Activated CD8-positive, alpha-beta T cell treated with anti-CD3 and anti-CD28 coated beads for 36 hours (primary cell): ENCODE measurements at places on chromosomes 12 and 14. TPM values are rescaled to one million over a fixed set of nuclear protein-coding genes. Genes with fewer than 3 reads are reported as not detected.

DNA sequence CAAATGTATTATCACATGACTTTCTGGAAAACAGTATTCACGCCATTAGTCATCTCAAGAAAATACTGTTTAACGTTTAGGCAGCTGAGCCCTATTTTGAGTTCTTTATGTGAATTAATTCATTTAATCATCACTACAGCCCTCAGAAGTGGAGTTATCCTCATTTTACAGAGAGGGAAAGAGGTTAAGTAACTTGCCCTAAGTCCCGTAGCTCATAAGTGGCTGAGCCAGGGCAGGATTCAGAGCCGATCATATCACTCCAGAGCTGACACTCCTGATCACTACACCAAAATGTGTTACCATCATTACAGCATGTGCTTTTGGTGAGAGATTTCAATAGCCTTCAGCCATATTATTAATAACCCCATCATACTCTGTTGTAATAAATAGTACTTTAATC is 210.6 kb downstream of the FBXL14 start:
- H3K36me3 ChIP-seq: peaks cover 2% of the 10 kb centered on the region
- H3K4me3 ChIP-seq: no peak overlapping the region
- no peaks in the 10 kb centered on the region for H3K27me3 ChIP-seq
- no peak overlapping the region for H3K27ac ChIP-seq

DNA sequence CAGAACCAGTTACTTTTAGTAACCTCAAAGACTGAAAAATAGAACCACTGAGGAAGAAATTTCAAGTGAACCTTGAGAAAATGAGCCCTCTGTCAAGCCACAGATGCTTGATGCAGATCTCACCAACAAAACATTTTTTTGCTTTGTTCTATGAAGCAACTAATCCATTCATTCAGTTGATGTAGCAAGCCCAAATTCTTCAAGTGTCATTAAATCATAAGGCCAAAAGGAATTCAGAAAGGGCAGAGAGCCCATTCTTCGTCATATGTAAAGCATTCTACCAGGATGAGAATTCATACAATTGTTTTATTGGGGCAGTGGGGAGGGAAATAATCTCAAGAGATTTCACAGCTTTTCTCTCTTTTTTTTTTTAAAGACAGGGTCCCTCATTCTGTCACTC is 218.0 kb upstream of the RGS6 start:
- peaks cover 19% of the 10 kb centered on the region for H3K36me3 ChIP-seq
- DNase-seq: no peak
- H3K4me3 ChIP-seq: no peak overlapping the region
- H3K4me1 ChIP-seq: peaks cover 15% of the 10 kb centered on the region

GRCh38 chr12:47846294-47846996 is 26.7 kb upstream of the HDAC7 start:
- H3K27me3 ChIP-seq: peaks cover 2% of the 10 kb centered on the region
- peaks cover 13% of the 10 kb centered on the region for H3K4me1 ChIP-seq
- no peak for DNase-seq
- H3K27ac ChIP-seq: no peak overlapping the region

- H3K27me3 ChIP-seq: peaks cover 19% of the 10 kb centered on the region
- H3K4me3 ChIP-seq: no peak overlapping the region
- no peak overlapping the region for H3K27ac ChIP-seq
- H3K36me3 ChIP-seq: no peaks in the 10 kb centered on the region
- DNase-seq: no peak
- H3K4me1 ChIP-seq: no peaks in the 10 kb centered on the region
These were observed 43.6 kb upstream of the NAA30 start for GRCh38 chr14:57346741-57347140.

GRCh38 chr12:85266356-85266755 is 13.7 kb upstream of the ALX1 start:
- no peaks in the 10 kb centered on the region for H3K36me3 ChIP-seq
- DNase-seq: no peak
- H3K4me3 ChIP-seq: no peak overlapping the region

- no peak overlapping the region for H3K27ac ChIP-seq
- H3K27me3 ChIP-seq: no peaks in the 10 kb centered on the region
- H3K36me3 ChIP-seq: peaks cover 40% of the 10 kb centered on the region
- DNase-seq: no peak
- no peak overlapping the region for H3K4me3 ChIP-seq
- peaks cover 6% of the 10 kb centered on the region for H3K4me1 ChIP-seq
These were observed 34.5 kb downstream of the ERO1A start for GRCh38 chr14:52660832-52661231.

- H3K36me3 ChIP-seq: no peaks in the 10 kb centered on the region
- H3K27ac ChIP-seq: no peak overlapping the region
- peaks cover 8% of the 10 kb centered on the region for H3K27me3 ChIP-seq
These were observed 71.7 kb downstream of the ANO2 start for GRCh38 chr12:5873281-5873919.

- H3K4me3 ChIP-seq: no peak overlapping the region
- H3K36me3 ChIP-seq: no peaks in the 10 kb centered on the region
- no peak overlapping the region for H3K27ac ChIP-seq
- DNase-seq: no peak
- peaks cover 15% of the 10 kb centered on the region for H3K27me3 ChIP-seq
These were observed 24.4 kb upstream of the TBX5 start for GRCh38 chr12:114430306-114430705.

DNA sequence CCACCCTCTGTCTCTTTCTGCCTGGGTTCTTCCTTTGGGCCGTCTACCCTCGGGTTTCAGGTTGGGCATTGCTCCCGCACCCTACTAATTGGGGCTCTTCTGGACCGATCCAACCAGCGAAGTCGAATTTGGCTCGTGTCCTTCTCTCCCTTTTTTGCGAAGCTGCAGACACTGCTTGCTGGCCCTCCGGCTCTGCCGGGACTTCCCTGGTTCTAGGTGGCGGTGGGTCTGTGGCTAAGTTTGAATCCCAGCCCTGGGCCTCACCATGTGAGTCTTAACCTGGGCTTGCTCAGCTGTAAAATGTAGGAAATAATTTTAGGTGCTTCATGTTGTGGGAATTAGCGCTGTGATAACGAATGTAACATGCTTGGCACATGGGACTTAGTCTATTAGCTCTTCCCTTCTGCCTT is 418 bp upstream of the CISTR start:
- no peaks in the 10 kb centered on the region for H3K36me3 ChIP-seq
- H3K27ac ChIP-seq: no peak overlapping the region

GRCh38 chr14:91310606-91311283 is 66.2 kb upstream of the GPR68 start:
- peak overlapping the region; percentile 96 for H3K27ac ChIP-seq
- H3K36me3 ChIP-seq: peaks cover 82% of the 10 kb centered on the region
- peaks cover 68% of the 10 kb centered on the region for H3K4me1 ChIP-seq
- H3K4me3 ChIP-seq: peak overlapping the region; percentile 31
- H3K27me3 ChIP-seq: no peaks in the 10 kb centered on the region

DNA sequence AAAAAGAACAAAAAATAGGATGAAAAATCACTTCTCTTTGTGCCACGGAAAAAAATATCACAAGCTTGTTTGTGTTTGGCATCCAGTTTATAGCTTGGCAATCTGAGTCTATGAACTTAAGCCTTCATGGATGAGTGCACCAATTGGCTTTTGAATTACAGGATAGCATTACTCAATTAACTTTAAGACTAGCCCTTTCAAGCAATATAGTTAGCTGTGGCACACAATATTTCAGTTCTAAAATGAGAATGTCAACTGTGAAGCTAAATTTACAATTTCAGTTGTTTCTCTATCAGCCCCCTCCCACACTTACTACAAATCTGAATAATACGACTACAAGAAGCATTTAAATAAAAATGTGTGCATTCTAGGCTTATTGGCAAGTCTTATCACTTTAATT is 8.3 kb downstream of the RERG start:
- no peak overlapping the region for H3K27ac ChIP-seq
- no peaks in the 10 kb centered on the region for H3K4me1 ChIP-seq
- DNase-seq: no peak
- no peak overlapping the region for H3K4me3 ChIP-seq
- H3K36me3 ChIP-seq: no peaks in the 10 kb centered on the region
- H3K27me3 ChIP-seq: peaks cover 10% of the 10 kb centered on the region

GRCh38 chr12:31728289-31728916 is 418 bp downstream of the AMN1 start:
- H3K4me3 ChIP-seq: peak overlapping the region; percentile 95
- peak; percentile 63 for DNase-seq
- peaks cover 31% of the 10 kb centered on the region for H3K36me3 ChIP-seq
- H3K4me1 ChIP-seq: peaks cover 60% of the 10 kb centered on the region
- no peaks in the 10 kb centered on the region for H3K27me3 ChIP-seq

- peaks cover 23% of the 10 kb centered on the region for H3K4me1 ChIP-seq
- H3K27me3 ChIP-seq: no peaks in the 10 kb centered on the region
- H3K4me3 ChIP-seq: no peak overlapping the region
These were observed 29.9 kb upstream of the TC2N start for GRCh38 chr14:91897106-91897701.

DNA sequence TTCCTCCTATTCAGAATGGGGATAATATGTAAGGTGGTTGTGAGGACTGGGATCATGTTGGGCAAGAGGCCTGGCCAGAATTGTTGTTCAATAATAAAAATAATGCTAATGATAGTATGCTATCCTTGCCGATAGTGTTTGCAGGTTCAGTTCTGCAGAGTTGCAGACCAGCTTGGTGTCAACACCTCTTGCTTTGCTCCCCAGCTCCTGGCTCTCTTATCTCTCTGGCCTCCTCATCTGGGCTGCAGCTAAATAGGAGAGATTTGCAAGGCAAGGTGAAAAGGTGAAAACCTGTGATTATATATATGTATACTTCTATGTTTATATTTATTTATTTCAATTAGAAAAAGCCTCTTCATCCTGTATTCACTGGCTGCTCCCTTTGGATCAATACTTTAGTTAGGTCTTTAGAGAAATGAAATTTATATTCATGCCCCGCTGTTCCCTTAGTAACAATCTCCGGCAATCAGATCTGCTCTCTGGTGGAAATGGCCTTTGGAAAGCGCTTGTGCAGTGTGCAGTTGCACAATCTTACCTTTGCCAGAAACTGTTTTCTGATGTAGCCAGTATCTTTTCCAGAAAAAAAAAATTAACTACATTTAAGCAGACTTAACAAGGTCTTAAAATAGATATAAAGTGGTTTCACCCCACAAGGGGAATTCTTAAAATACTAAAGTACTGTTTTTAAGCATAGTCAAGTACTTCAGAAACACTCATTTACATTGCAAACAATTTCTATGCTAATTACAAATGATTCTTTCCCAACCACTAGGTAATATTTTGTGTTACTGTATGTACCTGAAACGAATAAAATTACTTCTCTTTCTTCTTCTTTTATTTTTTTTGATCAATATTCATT is 19.1 kb upstream of the ACVR1B start:
- no peak for DNase-seq
- H3K27ac ChIP-seq: no peak overlapping the region
- no peaks in the 10 kb centered on the region for H3K4me1 ChIP-seq
- no peaks in the 10 kb centered on the region for H3K36me3 ChIP-seq
- no peaks in the 10 kb centered on the region for H3K27me3 ChIP-seq

The NCAPD2 gene
- 195 TPM for total RNA-seq
